ENCODE measurements at places on chromosomes 7 and 10.

DNA sequence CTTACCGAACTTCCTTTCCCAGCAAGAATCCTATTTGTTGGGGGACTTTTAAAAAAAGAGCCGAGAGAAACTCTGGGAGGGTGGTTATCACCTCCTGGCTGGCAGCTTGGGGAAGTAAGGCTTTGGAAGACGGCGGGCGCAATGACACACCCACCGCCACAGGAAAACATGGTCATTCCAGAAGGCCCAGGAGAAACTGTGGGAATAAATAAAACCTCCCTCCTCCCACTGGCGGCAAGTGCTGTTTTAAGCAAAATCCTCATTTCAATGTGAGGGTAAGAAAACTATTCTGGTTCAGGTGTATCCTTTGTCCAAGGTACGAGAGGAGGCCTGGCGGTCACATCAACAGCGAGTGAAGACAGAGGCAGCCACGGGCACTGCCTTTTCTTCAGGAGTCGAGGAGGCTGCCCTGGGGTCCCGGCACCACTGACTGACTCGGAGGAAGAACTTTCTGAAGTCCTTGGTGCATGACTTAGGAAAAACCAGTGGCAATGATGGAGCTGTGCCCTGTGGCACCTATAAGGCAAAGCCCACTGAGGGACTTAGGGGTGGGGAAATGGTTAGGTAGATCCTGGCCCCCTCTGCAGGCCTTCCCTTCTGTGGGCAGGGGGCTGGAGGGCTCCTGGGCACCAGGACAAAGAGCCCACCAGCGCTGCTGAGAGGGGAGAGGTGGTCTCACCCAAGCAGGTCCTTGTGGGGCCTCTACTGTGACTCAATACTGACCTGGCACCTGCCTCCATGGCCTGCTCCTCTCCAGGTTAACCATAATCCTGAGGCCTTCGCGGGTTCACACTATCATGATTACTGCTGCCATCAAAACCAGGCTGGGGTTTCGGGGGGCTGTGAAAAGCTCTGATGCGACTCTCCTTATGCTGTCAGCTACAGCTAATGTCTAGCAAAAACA lies 21.4 kb downstream of the DNAJB12 start:
- peak overlapping the region; percentile 94 for H3K27ac ChIP-seq
- H3K4me3 ChIP-seq = no peak overlapping the region
- H3K36me3 ChIP-seq = no peaks in the 10 kb centered on the region
- no peaks in the 10 kb centered on the region for H3K27me3 ChIP-seq
- no peak for DNase-seq

- no peak overlapping the region for H3K4me3 ChIP-seq
- H3K4me1 ChIP-seq = no peaks in the 10 kb centered on the region
- H3K27me3 ChIP-seq = no peaks in the 10 kb centered on the region
- H3K36me3 ChIP-seq = no peaks in the 10 kb centered on the region
- DNase-seq = no peak
These were observed 275.8 kb downstream of the LRMDA start for GRCh38 chr10:75707080-75707840.

GRCh38 chr7:48269066-48269465 lies 97.8 kb downstream of the ABCA13 start:
- H3K4me1 ChIP-seq = no peaks in the 10 kb centered on the region
- DNase-seq = no peak
- no peaks in the 10 kb centered on the region for H3K27me3 ChIP-seq
- no peak overlapping the region for H3K4me3 ChIP-seq
- no peaks in the 10 kb centered on the region for H3K36me3 ChIP-seq

DNA sequence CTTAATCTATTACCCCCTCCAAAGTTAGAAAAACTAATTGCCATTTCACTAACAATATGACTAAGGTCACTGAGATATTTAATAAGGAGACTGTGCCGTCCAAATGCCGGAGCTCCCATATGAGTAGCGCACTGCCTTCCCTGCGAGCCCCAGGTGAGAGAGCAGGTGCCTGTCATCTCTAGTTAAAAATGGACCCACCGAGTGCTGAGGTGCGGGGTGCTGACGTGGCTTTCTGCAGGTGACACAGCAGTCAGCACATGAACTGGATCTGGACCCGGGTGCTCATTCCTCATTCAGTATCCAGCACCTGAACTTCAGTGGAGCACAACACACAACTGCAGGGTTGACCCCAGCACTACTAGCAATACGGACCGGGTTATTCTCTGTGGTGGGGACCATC lies 138.0 kb upstream of the NPS start:
- peaks cover 15% of the 10 kb centered on the region for H3K36me3 ChIP-seq
- no peak overlapping the region for H3K27ac ChIP-seq
- no peaks in the 10 kb centered on the region for H3K4me1 ChIP-seq
- no peaks in the 10 kb centered on the region for H3K27me3 ChIP-seq
- H3K4me3 ChIP-seq = no peak overlapping the region
- DNase-seq = no peak

GRCh38 chr10:20870834-20871233 lies 26.3 kb downstream of the NEBL start:
- H3K27ac ChIP-seq = no peak overlapping the region
- no peak overlapping the region for H3K4me3 ChIP-seq
- DNase-seq = no peak
- no peaks in the 10 kb centered on the region for H3K36me3 ChIP-seq

DNA sequence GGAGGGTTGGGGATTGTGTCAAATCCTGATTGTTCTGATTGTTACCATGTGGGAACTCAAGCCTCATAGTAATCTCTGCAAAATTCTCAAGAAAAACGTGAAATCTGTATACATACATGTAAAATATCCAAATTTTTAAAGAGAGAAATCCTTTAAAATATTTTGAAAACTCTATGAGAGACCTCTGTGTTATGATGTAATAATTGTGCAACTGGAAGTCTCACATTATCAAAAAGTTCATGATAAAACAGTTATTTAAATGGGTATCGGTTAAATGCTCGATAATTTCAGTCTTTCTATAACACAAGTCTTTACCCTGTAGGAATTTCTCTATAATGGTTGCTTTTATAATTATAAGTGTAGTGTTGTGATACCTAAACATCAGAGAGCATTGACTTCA lies 95.5 kb downstream of the TMEM26 start:
- H3K27me3 ChIP-seq = no peaks in the 10 kb centered on the region
- no peak overlapping the region for H3K4me3 ChIP-seq
- H3K27ac ChIP-seq = no peak overlapping the region
- H3K4me1 ChIP-seq = no peaks in the 10 kb centered on the region
- DNase-seq = no peak
- no peaks in the 10 kb centered on the region for H3K36me3 ChIP-seq

DNA sequence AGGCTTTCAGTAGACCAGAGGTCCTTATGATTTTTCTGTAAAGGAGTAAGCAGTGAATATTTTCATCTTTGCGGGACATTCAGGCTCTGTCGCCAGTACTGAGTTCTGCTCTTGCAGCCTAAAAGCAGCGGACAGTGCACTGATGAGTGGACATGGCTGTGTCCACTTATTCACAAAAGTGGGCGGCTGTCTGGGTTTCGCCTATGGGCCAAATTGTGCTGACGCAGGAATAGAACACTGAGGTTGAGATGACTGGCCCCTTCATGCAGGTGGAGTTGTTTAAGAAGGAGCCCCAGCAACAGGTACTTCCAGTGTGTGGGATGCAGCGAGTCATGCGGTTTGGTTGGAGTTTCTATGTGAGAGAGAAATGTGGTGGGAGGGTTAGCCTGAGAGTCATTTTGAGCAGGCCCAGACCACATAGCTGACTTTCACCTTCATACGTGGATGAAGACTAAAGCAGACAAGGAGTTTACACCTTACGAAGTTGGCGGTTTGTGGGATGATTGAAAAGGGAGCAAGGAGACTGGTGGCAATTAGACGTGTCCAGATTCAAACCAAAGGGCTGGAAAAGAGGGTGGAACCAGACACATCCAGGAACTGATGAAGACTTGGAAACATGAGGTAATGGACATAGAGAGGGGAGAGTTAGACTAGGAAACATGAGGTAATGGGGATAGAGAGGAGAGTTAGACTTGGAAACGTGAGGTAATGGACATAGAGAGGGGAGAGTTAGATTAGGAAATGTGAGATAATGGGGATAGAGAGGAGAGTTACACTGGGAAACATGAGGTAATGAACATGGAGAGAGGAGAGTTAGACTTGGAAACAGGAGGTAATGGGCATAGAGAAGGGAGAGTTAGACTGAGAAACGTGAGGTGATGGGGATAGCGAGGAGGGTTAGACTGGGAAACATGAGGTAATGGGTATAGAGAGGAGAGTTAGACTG lies 38.2 kb downstream of the WDR37 start:
- H3K27me3 ChIP-seq = no peaks in the 10 kb centered on the region
- H3K27ac ChIP-seq = no peak overlapping the region
- no peaks in the 10 kb centered on the region for H3K4me1 ChIP-seq

DNA sequence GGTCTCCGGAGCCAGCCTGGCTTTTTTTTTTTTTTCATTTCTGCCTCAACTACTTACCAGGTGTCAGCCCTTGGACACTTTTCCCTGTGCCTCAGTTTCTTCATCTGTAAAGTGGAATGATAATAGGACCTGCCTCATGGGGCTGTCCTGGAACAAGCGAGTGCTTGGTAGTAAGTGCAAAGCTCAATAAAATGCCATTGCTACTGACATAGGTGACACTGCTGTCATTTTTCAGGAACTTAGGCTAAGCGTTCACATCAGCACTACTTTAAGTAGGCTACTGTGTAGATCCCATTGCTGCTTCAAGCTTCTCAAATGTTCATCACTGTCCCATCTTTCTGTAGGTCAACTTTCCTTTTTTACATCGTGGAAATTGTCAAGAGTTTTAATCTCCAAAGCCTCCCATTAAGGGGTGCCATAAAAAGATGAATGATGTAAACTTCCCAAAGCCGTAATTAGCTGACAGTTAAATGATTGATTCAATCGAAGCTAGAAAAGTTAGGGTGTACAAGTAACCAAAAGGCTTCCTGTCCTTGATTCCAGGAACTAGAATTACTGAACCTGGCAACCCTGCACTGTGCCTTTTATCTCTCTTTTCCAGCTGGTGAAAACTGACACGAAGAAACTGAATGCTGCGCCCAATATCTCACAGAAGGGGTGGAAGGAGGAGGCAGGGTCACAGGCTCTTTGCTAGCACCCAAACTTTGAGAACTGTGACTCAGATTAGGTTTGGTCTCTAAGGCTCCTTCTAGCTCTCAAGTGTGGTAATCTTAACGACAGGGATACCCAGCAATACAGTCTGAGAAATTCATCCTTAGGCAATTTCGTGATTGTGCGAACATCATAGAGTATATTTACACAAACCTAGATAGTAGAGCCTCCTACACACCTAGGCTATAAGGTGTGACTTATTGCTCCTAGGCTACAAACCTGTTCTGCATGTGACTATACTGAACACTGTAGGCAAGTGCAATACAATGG lies 861 bp upstream of the USP6NL start:
- DNase-seq = no peak
- peak overlapping the region; percentile 97 for H3K27ac ChIP-seq
- peak overlapping the region; percentile 97 for H3K4me3 ChIP-seq
- no peaks in the 10 kb centered on the region for H3K36me3 ChIP-seq

All from Peyer's patch (tissue), 4 donors.